ENCODE measurements at places on chromosomes 6 and 20. TPM values are rescaled to one million over a fixed set of nuclear protein-coding genes. Genes with fewer than 3 reads are reported as not detected.

The R3HDML gene
- not detected for total RNA-seq

The SMLR1 gene
- not detected for total RNA-seq

The COL21A1 gene
- 1.6 TPM for total RNA-seq

DNA sequence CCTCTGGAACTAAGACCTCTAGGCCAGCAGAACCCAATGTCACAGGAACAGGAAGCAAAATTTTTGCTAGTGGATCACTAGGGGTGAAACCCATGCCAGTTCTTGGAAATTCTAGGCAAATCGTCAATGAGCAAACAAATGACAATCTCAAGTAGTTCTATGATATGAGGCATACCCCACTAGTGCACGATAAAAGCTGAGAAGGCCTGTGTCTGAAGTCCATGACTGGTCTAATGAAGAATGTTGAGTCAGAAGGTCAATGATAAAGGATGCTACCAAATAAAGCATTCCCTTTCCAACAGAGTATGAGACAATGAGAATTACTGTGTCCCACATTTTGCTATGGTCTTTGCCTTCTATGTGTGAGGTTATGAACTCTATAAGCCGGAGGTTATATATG lies 149.4 kb upstream of the NOX3 start:
- no peak for DNase-seq

DNA sequence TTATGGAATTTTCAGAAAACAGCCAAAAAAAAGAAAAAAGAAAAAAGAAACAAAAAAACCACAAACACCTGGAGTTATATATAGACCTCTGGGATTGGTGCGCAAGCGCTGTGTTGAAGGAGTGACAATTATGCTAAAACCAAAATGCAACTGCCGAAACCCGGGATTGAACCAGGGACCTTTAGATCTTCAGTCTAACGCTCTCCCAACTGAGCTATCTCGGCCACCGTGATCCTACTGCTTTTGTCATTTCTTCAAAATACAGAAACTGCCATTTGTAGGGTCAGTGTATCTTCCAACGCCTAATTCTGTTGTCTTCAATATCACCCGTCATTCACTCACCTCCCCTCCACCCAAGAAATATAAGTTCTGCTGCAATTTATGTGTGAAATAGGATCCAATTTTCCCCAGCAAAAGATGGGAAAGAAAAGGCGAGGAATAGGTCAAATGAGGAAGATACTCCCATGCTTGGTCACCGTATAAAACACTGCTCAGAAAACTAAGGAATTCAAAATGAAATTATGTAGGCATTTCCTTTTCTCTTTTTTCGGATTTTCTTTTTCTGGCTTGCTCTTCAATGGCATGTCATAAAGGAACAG lies 116.0 kb downstream of the TRIM27 start:
- no peak for DNase-seq

GRCh38 chr6:57327311-57327710 lies 9.9 kb downstream of the PRIM2 start:
- DNase-seq = no peak

GRCh38 chr20:60269573-60270162 lies 311.4 kb downstream of the CDH26 start:
- no peak for DNase-seq

DNA sequence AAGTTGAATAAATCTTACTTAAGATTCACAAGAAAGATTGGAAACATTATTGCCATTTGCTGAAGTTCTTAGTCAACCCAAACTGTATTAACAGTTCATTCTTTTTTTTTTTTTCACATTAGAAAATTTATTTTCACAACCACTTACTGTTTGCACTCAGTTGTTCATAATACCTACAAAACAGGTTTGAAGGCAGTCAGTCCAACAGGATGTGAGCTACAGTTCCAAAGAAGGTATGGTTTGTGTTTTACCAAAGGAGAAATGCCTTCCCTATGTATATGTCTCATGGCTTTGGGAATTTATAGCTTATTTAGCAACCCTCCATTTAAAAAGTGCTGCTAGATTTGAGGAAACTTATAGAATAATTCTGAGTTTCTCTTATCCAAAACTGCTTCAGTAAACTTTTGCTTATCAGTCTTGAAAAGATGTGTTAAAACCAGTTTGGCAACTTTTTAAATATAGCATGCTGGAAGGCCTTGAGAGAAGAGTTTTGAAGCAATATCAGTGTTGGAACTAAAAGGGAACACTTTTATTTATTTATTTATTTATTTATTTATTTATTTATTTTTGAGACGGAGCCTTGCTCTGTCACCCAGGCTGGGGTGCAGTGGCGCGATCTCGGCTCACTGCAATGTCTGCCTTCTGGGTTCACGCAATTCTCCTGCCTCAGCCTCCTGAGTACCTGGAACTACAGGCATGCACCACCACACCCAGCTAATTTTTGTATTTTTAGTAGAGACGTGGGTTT lies 46.8 kb upstream of the RREB1 start:
- no peak for DNase-seq
